ENCODE measurements at places on chromosomes 16 and 17. TPM values are rescaled to one million over a fixed set of nuclear protein-coding genes. Genes with fewer than 3 reads are reported as not detected.

The IRX3 gene
- total RNA-seq, result 0.07 TPM

The MAP3K14 gene
- 2.0 TPM for total RNA-seq

The TMED6 gene
- total RNA-seq, result 0.13 TPM

The UMOD gene
- total RNA-seq, result not detected

The CASKIN1 gene
- 0.04 TPM for total RNA-seq

The CDH15 gene
- total RNA-seq, result 0.07 TPM

The TEX14 gene
- under 0.01 TPM for total RNA-seq

The CCL8 gene
- not detected for total RNA-seq

The CLEC18B gene
- 0.04 TPM for total RNA-seq

The HOXB5 gene
- not detected for total RNA-seq

The HSPB9 gene
- not detected for total RNA-seq

The ASPSCR1 gene
- 25.5 TPM for total RNA-seq

The MAF gene
- 0.40 TPM for total RNA-seq

The TAOK2 gene
- 97.0 TPM for total RNA-seq

The SLC52A1 gene
- total RNA-seq, result 0.07 TPM

The MMP25 gene
- total RNA-seq, result 0.13 TPM

The PKMYT1 gene
- 4.6 TPM for total RNA-seq

The ATF7IP2 gene
- 8.1 TPM for total RNA-seq

The OR3A3 gene
- total RNA-seq, result not detected

The CHST5 gene
- total RNA-seq, result not detected

The PRR15L gene
- not detected for total RNA-seq

The TBC1D3 gene
- total RNA-seq, result not detected

The OTOP2 gene
- total RNA-seq, result not detected

The SLC6A2 gene
- total RNA-seq, result not detected

The NR1D1 gene
- 0.73 TPM for total RNA-seq

The CDH16 gene
- not detected for total RNA-seq

The ARHGDIG gene
- 12.3 TPM for total RNA-seq

The SLFN13 gene
- 6.9 TPM for total RNA-seq

The LAT gene
- total RNA-seq, result 0.18 TPM

The CHCT1 gene
- total RNA-seq, result 0.07 TPM

The ARHGAP44 gene
- 0.28 TPM for total RNA-seq

The GRIN2A gene
- not detected for total RNA-seq

The NTN3 gene
- not detected for total RNA-seq

The CD7 gene
- not detected for total RNA-seq

The SLC35G6 gene
- not detected for total RNA-seq

The CIBAR2 gene
- total RNA-seq, result not detected
